ENCODE measurements at places on chromosomes 13 and 19.

DNA sequence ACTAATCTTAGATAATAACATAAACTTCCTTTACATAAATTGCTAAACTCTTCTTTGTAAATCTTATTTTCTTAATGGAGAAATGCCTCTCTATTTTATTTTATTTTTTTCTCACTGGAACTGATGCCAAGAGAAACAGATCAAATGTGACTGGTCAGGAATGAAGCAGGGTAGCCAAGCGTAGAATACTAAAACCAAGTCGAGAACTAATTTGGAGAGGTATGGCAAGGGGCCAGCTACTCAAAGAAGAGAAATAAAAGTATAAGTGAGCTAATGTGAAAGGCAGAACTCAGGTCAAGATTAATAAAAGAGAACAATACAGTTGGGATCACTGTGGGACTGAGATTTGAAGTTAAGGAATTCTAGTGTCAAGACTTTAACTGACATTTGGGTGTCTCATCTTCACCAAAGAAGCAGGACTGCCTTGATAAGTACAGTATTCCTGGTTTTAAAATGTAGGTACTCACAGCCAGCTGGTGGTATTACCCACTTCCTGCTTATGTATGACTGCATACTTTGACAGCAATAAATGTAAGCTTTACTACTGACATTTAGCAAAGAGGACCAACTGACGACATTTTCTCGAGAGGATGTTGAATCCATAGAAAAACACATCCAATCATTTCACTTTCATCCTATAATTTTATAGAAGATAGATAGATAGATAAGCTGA lies 1192.2 kb downstream of the EFNB2 start:
- no peak for DNase-seq

DNA sequence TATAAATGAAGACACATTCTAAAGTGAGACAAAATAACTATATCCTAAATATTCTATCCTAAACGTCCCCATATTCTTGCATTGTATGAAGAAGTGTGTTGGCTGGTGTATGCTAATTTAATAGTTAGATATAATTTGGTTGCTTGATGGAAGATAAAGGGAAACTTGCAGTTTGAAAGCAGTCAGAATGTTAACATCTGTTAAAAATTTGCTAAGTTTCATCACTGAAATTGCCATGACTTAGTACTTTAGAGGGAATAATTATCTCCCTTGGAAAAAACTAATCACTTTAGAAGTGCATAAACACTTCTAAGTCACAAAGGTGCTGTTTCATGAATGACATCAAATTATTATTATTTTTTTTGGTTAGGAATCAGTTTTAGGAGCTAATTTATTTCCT lies 61.6 kb downstream of the ITGBL1 start:
- no peak for DNase-seq

DNA sequence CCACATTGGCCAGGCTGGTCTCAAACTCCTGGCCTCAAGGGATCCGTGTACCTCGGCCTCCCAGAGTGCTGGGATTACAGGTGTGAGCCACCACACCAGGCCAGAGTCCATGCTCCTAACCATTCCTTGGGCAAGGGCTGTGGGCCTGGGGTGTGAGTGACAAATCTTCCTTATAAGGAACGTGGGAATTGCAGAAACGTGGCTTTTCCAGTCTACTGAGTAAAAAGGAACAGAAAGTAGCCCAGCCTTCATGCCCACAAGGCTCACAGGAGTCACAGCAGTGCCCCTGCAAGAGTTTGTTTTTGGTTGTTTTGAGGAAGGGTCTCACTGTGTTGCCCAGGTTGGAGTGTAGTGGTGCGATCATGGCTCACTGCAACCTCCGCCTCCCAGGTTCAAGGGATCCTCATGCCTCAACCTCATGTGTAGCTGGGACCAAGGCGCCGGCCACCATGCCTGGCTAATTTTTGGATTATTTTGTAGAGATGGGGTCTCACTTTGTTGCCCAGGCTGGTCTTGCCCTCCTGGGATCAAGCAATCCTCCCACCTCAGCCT lies 5.1 kb downstream of the MYPOP start:
- DNase-seq: no peak

DNA sequence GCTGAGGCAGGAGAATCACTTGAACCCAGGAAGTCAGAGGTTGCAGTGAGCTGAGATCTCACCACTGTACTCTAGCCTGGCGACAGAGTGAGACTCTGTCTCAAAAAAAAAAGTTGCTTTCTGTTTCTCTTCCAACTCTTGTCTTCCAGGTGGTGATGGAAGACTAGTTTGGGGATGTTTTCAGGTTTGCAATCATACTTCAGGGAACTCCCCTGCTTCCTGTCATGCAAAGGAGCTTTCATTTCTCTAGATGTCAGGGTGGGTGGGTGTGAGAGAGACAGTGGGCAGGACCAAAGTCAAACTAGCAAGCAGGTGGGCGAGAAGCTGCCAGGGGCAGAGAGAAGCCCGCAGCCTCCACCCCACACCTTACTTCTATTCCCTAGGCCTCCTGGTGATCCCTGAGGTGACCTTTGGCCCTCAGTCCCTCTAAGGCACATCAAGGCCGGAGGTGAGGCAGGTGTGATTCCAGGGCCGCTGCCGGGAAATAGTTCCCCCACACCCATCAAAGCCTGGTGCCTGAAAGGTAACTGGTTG lies 25.7 kb downstream of the CCNE1 start:
- DNase-seq: no peak

- DNase-seq: no peak
Observed at GRCh38 chr13:33182729-33183128, 102.8 kb downstream of the STARD13 start.

DNA sequence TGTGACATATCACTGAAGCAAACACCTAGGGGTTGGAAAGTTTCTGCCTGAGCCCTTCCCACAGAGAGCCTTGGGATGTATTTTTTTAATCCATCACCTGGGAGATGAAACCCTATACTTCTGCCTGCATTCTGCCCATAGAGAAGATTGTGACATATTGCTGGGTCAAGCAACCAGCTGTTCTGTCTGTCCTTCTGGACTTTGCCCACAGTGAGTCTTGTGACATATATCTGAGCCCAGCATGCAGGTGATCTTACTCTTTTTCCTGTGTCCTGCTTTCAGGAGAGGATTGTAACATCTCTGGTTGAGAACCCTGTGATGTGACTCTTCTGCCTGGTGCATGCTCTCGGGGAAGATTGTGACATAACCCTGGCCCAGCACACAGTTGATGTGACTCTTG lies 24.9 kb upstream of the ZNF681 start:
- no peak for DNase-seq

DNA sequence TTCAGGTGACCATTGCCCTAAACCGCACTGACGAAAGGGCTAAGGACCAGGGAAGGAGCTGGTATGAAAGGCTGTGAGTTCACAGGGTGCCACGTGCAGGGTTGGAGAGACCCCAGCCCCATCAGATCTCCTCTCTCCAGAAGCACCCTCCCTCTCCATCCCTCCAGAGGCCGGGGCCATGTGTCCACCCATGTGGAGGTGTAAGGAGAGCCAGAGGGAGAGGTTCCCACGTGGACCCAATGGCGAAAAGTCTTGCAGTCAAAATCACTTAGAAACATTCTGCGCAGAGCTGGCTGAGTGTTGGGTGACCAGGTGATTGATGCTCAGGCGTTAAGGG lies 168.3 kb downstream of the COL4A1 start:
- DNase-seq: no peak

- DNase-seq: no peak
Observed at GRCh38 chr19:4297901-4298809, 4.0 kb downstream of the TMIGD2 start.

DNA sequence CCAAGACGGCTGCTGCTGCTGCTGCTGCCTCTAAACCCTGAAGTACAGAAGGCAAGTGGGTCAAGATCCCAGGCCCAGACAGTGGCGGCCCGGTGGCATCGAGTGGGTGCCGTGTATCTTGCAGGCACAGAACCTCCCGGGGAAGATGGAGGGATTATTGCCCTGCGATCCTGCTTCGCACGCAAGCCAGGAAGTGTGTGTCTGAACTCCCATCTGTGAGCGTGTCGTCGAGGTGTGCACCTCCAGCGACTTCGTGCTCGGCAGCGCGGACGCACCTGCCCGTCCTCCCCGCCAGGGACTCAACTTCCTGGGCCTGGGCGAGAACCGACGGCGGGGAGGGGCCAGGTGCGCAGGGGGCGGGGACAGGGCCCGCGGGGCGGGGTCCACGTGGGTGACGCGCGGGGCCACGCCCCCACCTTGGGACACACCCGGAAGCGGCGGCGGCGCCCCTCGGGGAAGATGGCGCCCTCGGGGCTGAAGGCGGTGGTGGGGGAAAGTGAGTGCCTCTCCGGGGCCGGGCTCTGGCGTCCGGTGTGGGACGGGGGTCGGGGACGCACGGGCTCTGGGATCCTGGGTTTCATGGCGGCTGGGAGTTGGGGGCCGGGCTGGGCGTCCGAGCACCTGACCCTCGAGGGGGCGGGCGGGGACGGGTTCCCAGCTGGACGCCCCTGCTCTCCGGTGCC lies at the start of gene STXBP2:
STXBP2 (plus strand) TSS at position 420 of the 683 bp plus-strand sequence; CDS start at position 460, 40 bp downstream.
- peak; percentile 99 for DNase-seq

DNA sequence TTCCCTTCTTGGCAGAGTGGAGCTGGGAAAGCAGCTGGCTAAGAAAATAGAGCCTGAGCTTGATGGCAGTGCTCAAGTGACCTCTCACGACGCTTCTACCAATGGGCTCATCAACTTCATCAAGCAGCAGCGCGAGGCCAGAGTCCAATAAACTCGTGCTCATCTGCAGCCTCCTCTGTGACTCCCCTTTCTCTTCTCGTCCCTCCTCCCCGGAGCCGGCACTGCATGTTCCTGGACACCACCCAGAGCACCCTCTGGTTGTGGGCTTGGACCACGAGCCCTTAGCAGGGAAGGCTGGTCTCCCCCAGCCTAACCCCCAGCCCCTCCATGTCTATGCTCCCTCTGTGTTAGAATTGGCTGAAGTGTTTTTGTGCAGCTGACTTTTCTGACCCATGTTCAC lies 4.3 kb upstream of the PDCD2L start:
- no peak for DNase-seq

DNA sequence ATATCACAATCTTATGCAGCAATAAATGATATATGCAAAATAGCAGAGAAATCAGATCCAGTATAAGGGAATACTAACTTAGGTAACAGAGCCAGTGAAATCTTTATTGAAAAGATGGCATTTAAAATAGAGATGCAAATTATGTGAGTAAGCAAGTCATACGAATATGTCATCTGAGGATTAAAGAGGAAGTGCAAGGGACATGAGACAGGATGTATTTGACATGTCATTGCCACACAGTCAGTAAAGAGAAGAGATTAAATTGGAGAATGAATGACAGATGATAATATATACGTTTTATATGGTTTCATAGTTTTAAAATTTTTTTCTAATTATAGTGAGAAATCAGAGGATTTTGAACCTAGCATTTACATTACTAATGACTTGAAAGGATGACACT lies 426.4 kb downstream of the SLITRK5 start:
- DNase-seq: no peak
